Activated naive CD8-positive, alpha-beta T cell treated with anti-CD3 and anti-CD28 coated beads for 36 hours (primary cell): ENCODE measurements at places on chromosomes 11 and 22.

DNA sequence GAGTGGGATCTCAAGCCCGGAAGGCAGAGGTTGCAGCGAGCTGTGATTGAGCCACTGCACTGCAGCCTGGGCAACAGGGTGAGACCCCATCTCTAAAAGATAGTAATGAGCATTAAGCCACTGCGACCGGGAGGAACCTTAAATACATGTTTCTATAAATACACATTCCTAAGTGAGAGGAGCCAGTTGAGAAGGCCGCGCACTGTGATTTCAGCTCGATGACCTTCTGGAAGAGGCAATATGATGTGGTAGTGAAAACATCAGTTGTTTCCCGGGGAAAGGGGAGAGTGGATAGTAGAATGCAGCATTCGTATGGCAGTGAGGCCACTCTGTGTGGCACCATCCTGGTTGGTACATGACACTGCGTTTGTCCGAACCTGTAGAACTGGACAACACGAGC, 18.0 kb downstream of the PTDSS2 start:
- no peak for DNase-seq

- no peak for DNase-seq
Measured at GRCh38 chr11:22584976-22585375, 40.6 kb downstream of the FANCF start.

DNA sequence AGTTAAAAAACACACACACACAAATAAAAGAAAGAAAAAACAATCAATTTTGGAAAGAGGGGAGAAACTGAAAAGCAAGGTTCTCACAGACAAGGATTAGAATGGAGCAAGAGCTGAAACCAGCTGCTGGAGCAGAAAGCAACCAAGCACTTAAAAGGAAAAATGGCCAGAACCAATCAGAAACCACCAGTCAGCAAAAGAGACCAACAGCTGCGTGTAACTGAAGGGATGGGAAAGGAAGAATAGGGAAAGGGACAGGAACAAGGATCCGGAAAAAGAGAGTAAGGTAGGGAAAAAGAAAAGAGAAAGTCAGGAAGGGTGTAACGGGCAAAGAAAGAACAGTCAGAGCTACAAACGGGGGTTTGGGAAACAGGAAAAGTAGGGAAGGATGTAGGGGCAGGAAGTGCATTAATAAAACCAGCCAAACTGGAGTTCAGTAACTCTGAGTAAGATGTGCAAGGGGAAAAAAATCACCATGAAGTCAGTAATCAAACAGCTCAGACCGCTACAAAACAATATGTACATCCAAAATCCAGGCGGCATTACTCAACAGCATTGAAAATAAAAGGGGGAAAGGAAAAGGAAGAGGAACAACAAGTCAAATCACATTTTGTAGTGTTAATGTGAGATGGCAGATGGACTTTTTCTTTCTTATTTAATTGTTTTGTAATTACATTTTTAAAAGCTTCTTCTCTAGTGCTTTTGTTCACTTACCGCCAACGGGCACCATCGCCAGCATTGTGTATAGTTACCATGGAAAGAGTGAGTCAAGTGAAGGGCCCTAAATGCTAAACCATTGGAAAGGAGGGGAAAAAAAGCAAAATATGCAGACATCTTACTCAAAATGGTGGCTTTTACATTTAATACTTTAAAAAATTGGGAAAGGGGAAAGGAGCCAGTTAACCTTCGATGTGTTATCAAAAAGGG, 49.2 kb downstream of the APOL5 start:
- no peak for DNase-seq

GRCh38 chr11:34976496-34977088, 60.2 kb downstream of the PDHX start:
- DNase-seq = no peak

- DNase-seq = no peak
Measured at GRCh38 chr11:103465555-103466140, 356.4 kb downstream of the DYNC2H1 start.

GRCh38 chr11:111996129-111996528, 29.1 kb upstream of the DLAT start:
- DNase-seq = no peak

DNA sequence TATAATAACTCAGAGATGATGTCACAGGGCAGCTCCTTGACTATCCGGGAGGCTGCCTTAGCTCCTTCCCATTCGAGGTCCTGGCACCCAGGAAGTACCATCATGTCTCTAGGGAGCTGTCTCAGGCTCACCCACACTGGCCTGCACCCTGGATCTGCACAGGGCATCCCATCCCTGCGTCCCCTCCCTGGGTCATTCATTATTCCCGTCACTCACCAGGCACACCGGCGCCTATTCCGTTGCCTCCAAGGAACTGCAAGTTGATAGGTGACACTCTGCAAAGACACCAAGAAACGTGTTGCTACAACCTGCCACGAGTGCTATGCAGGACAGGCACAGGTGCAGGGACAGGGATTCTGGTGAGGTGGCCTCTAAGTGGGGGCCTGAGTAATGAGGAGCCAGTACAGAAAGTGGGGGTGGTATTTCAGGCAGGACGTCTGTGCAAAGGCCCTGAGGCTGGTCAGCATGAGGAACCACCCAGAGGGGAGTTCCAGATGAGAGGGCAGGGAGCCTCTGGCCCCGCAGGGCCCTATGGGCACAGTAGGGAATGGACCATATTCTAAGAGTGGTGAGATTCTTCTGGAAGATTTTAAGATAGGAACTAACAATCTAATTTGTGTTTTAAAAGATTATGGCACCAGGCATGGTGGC, 71.6 kb upstream of the SHANK2 start:
- no peak for DNase-seq

DNA sequence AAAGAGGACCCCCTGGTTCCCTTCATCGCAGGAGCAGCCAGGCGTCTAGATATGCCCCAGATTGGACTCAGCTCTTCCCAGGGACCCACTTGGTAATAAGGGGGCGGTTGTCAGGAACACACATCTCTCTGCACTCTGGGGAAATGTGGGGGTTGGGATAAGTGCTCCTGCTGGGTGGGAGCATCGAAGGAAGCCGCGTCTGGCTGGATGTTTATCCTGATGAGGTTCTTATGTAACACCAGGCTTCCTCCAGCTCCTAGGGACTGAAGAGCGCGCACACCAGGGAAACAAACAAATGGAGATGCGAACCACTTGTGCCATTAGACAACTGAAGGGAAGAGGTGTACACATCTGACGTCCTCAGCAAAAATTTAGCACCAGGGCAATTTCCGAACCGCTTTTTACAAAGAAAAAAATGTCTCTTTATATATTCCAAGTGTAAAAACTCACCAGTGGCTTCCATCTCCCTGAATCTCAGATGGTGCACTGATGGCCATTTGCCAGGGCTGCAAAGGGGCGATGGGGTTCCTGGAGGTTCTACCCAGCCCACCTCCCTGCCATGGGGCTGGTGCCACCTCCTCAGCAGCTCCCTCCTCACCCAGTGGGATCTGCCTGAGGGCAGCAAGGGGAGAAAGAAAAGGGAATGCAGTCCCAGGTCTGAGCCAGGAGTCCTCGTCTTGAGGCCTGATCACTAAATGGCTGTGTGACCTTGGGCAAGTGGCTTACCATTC, 89.4 kb downstream of the PKNOX2 start:
- no peak for DNase-seq

DNA sequence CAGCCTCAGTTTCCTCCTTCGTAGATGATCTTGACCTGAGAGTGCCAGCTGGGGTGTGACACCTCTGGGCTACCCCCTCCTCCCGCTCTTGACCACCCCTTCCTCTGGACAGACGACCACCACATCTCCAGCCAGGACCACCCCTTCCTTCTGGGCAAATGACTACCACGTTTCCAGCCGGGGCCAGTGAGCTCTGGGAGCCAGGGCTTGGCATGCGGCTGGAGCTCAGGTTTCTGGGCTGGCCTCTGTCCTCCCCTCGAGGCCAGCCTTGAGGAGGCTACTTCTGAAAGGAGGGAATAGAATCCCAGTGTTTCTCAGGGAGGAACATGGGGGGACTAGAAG, 120.9 kb downstream of the KCNQ1OT1 start:
- no peak for DNase-seq

DNA sequence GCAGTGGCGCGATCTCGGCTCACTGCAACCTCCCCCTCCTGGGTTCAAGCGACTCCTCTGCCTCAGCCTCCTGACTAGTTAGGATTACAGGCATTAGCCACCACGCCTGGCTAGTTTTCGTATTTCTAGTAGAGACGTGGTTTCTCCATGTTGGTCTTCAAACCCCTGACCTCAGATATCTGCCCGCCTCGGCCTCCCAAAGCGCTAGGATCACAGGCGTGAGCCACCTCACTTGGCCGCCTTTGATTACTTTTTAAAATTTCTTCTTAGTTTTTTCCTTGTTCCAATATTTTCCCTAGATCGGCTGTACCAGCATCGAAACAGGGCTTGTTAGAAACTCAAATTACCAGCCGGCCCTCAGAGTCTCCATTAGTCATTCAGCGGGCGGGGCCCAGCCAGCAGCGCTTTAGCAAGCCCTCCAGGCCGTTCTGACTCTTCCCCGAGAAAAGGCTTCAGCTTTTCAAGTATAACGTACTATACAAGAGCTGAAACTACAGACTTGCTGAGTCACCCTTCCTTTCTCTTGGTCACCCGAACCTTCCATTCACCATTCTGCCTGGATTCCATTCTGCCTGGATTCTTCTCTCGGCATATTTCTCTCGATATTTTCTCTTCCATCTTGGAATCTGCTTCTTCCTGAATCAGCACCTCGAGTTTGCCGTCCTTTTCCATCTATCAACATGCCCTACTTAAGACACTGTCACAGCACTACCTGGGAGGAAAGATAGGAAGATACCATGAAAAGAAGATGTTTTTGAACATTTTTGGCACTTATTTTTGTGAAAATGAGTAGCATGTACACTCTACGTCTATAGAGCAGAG, 6.7 kb upstream of the CAPRIN1 start:
- DNase-seq = peak; percentile 6

- DNase-seq = no peak
Measured at GRCh38 chr22:32627091-32627490, 152.5 kb downstream of the FBXO7 start.

GRCh38 chr22:43151251-43152002, at the start of gene TSPO:
Gene TSPO (plus strand): TSS chr22:43151559. CDS start chr22:43159239, 7,680 bp downstream.
- DNase-seq = peak; percentile 61

DNA sequence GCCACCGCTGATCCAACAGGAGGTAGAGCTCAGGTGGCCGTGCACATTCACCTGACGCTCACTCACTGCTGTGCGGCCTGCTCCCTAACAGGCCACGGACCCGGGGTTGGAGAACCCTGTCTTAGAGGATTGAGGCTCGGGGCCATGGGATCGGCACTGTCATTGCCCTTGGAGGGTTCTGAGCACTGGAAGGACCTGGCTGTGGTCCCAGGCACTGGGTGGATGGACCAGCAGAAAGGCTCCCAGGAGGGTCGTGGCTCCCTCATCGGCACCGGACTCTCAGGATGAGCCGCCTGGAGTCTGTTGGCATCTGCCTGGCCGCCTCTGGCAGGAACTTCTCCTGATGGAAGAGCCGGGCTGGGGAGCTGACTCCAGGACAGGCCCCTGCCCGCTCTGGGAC, 6.5 kb downstream of the KCNQ1 start:
- no peak for DNase-seq

- DNase-seq = no peak
Measured at GRCh38 chr11:63511048-63511748, 5.3 kb downstream of the LGALS12 start.

GRCh38 chr11:65613091-65613928, 711 bp downstream of the MAP3K11 start:
- DNase-seq = peak; percentile 29

- DNase-seq = no peak
Measured at GRCh38 chr22:36773935-36774334, 2.0 kb downstream of the IFT27 start.

DNA sequence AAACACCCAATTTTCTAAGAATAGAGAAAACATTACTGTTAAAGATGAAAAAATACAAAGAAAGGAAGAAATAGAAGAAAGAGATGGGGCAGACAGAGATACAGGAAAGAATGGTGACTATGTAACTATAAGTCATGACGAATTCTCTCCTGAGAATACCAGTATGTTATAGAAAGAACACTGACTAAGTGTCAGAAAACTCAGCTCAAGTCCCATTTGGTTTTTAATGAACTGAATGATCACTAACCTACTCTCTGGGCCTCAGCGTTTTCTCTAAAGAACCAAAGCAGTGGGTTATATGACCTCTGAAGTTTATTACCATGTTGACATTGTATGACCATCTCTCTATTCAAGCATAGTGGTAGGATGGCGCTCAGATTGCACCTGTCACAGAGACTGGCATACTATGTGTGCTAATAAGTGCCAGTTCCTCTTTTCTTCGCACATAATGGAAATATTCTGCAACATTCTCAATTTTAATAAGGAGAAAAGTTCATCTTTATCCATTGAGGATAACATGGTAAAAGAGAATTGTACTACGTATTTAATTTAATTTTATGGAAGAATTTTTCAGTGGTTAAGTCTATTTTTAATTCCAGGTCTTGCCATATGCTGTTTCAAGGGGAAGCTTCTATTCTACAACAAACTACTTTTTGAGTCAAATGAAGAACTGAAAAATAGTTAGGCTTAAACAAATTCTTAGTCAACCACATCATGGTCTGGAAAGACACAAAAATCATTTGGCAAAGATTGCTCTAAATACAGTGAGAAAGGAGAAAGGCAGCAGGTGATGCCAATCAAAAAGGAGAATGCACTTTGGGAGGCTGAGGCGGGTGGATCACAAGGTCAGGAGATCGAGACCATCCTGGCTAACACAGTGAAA, 25.0 kb upstream of the EED start:
- DNase-seq = no peak

DNA sequence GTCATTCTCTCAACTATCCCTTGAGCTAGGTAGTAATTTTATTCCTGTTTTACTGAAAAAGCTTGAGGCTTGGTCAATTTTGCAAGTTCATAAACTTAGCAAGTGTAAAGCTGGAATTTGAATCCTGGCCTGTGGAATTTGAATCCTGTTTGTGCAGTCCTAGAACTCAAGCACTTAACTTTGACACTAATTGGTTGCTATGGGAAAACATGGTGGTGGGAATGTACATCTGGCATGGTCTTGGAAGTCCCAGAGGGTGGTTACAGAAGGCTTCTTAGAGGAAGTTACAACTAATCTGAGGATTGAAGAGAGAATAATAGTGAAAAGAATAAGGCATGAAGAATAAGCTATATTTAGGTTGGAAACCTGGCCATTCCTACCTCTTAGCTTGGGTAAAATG, 66.5 kb upstream of the LIN7C start:
- no peak for DNase-seq

GRCh38 chr11:38818720-38819119, 2220.7 kb upstream of the RAG2 start:
- no peak for DNase-seq

- no peak for DNase-seq
Measured at GRCh38 chr11:83895516-83895915, 609.3 kb upstream of the CCDC90B start.

DNA sequence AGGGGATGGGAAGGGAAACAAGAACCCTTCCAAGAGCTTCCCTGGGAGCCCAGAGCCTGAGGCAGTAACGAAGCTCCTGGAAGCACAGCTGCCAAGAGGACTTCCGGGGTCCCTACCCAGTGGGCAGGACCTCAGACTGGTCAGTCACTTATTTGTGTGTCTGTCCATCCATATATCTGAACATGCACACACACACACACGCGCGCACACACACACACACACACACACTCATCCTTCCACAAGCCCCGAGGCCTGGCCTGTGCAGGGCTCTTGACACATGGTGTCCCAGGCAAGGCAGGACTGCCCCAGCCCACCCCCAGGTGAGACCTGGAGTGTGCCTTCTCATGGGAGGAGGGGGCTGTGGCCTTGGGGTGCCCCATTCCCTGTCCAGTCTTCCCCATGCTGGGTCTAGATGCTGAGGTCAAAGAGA, 44.9 kb downstream of the IGLL5 start:
- DNase-seq = no peak

GRCh38 chr22:40401532-40401931, 31.1 kb downstream of the SGSM3 start:
- peak; percentile 38 for DNase-seq

- DNase-seq = no peak
Measured at GRCh38 chr11:59787816-59788215, 22.8 kb downstream of the MRPL16 start.
